ENCODE measurements at places on chromosomes 2 and 18. TPM values are rescaled to one million over a fixed set of nuclear protein-coding genes. Genes with fewer than 3 reads are reported as not detected.

DNA sequence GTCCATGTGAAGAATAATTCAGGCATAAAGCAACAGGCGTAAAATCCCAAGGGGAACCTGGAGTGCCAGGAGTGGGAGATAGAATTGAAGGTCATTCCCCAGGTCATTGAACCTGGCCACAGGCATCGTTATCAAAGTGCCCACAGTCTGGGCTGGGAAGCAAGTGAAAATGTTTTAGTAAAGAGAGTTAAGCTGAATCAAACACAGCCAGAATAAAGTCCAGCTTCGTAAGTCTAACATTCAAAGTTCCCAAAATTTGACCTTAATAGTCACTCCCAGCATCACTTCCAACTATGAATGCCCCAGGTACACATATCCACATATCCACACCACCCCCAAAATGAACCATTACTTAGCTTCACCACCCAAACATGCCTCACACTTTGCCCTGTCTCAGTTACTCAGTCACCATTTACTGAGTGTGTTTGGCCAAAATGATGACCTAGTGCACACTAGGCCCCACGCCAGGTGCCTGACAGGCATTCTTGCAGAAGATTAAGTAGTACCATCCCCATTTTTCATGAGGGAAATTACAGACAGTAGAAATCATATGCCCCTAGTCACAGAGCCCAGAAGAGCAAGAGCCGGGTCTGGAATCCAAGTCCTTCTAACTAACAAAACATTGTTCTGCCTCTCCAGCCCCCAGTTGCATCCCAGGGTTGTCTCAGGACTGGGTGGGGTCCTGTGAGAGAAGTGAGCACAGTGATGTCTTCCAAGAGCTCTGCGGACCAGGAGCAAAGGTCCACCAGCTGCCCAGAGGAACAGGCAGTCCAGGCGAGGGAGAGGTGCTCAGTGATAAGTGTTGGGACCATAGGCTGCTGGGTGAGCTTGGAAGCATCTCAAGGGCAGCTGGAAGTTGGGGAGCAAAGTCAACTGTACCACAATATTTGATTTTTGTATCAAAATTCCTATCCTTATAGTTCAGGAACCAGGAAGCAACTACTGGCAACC is 65.2 kb upstream of the MYCN start:
- DNase-seq: no peak

DNA sequence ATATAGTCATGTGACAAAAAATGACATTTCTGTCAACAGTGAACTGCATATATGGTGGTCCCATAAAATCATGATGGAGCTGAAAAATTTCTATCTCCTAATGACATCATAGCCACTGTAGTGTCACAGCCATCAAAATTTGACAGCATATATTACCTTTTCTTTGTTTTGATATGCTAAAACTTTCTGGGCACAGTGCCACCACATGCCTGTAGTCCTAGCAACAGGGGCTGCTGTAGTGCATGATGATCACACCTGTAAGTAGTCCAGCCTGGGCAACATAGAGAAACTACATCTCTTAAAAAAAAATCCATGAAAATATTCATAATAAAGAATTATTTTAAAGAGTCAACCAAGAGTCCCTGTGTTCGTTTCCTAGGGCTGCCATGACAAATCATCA is 155.5 kb upstream of the SERTAD2 start:
- DNase-seq: no peak

GRCh38 chr2:24049485-24050021 is at the start of gene FKBP1B:
FKBP1B (plus strand) TSS chr2:24049741; CDS start chr2:24049850, 109 bp downstream.
- peak; percentile 26 for DNase-seq

The GPR39 gene
- 5.1 TPM for total RNA-seq

DNA sequence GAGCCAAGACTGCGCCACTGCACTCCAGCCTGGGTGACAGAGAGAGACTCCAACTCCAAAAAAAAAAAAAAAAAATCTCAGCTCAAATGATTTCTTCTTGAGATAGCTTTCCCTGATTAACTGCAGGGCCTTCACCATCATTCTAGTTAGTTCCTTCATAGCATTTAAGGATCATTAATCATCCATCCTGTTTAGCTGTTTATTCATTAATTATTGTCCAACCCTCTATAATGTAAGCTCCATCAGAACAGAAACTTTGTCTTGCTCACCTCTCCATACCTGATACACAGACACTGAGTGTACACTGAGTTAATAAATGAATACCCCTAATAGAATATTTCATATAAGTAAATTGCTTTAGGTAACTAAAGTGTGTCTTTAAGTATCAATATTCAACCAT is 42.2 kb upstream of the ENOSF1 start:
- no peak for DNase-seq

- DNase-seq: no peak
These were observed 638.2 kb downstream of the FBXO15 start for GRCh38 chr18:73509460-73509859.

The PLEKHH2 gene
- 0.70 TPM for total RNA-seq

The TRIM43 gene
- total RNA-seq: not detected
